MV-4-11 (cell line): ENCODE measurements at places on chromosomes 2 and 18.

DNA sequence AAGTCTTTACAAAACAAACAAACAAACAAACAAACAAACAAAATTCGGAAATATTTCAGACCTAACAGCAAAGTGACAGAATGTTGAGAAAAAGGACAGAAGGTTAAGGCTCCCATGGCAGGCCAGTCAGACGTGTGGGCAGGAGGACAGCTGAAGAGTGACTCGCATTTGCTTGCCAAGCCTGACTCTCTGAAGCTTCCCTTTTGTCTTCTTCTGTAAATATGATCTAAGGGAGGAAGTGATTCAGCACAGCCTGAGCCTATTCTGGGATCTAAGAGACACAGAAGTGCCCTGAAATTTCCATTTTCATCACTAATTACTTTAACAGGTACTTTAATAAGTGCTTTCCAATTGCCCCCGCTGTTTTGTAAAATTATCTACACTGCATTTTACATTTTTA lies 134.0 kb upstream of the LYPD1 start:
- peak; percentile 70 for DNase-seq

- peak; percentile 6 for DNase-seq
Observed at GRCh38 chr2:72781480-72781879, 44.4 kb downstream of the EXOC6B start.

GRCh38 chr2:23456396-23456795 lies 71.4 kb downstream of the KLHL29 start:
- no peak for DNase-seq

DNA sequence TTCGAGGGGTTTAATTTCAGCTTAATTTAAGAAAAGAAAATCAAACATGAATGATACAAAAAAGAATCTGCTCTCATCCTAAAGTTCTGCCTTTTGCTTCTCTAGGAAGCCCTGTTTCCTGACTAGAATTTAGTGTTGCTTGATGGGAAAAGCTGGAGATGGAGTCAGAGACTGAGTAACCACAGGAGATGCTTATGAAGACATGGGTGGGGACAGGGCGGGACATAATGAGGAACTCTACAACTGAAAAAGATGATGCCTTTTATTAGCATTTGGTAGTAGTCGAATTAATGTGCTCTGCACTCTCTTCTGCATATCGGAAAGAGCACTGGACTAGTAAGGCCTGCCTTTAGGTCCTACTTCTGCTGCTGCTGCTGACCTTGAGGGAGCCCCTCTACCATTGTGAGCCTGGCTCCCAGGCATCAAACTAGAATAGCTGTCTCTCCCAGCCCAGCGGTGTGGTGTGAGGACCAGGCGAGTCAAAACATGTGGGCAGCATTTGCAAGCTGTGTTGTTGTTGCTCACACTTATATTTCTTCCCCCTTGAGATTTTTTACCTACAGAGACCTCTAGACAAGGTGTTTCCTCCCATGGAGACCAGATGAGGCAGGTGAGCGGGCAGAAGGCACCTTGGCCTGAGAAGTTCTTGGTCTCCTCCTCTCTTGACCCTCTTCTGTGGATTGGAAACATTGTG lies 61.5 kb downstream of the INPP4A start:
- no peak for DNase-seq

- DNase-seq, result no peak
Observed at GRCh38 chr2:60391649-60392375, 161.6 kb downstream of the BCL11A start.
